ENCODE measurements at places on chromosomes 5 and 9.
A peak's percentile ranks its signal among the peaks of the same experiment; 100 is the strongest.

GRCh38 chr5:55610542-55610941 is 75.8 kb upstream of the PLPP1 start:
- no peak for DNase-seq

DNA sequence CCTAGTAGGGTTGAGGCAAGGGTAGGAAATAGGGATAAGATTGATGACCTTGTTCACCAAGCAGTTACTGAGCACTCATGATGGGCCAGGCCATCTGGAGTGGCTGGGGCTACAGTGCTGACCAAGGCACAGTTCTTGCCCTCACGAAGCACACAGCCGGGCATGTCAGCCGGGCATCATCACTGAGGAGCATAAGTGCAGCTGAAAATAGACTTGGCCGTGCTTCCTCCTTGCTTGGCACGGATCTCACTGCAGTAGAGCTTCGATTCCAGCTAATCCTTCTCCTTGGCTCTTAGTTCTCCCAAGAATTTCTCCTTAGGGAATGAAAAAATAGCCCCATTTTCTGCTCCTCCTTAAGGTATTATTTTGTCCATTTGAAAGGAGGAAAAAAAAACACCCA is 116.6 kb downstream of the NMUR2 start:
- no peak for DNase-seq

DNA sequence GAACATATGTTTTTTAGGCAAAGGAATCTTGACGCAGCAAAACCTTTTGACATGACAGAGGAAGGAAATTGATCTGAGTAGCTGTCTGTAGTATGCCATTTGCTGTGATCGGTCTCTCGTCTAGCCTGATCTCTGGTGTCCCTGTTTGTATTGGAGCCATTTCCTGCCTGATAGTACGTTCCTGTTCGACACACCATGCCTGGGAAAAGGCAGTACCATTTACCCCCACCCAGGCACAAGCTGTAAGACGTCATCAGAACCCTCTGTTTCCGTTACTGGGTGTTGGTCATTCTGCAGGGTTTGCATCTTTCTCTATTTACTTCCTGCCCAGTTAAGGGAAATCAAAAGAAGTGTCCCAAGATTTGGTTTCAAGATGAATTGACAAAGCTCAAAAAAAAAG is 129.7 kb downstream of the CEMIP2 start:
- no peak for DNase-seq

DNA sequence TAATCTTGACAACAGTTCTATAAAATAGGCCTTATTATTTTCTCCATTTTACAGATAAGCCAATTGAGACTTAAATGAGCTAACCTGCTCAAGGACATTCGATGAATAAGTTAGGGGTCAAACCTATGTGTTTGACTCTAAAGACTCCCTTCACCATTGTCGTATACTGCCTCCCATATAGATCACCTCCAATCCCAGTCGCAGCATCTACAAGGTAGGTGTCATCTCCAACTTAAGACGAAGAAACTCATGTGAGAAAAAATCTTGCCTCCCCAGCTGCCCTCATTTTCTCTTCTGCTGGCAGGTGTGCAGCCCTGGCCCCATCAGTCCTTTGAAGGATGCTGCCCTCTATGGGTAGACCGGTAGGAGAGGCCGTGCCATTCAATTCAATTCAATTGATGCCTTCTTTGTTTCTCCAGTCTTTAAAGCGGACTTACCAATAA is 75.2 kb upstream of the SMARCA2 start:
- no peak for DNase-seq

- no peak for DNase-seq
Observed at GRCh38 chr9:1332156-1332555, 282.0 kb downstream of the DMRT2 start.

- DNase-seq: no peak
Observed at GRCh38 chr5:113166852-113167366, 190.3 kb downstream of the DCP2 start.

GRCh38 chr5:84085387-84086041 is 299.2 kb downstream of the EDIL3 start:
- no peak for DNase-seq

DNA sequence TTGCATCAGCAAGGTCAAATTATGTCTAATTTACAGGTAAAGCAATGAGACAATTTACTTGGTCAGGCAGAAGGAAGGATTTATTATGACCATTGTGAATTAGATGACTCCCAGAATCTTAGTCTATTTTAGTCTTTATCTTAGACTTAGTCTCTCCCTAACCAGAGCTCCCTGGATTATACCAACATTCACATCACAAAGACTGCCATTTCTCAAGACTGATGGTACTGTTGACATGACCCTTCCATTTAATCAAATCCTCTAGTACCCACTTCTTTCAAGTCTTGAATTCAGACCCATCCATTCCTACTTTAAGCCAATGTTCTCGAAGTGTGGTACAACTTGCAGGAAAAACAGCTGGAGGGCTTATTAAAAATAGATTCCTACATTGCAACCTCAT is 257.0 kb downstream of the EFNA5 start:
- DNase-seq: no peak

DNA sequence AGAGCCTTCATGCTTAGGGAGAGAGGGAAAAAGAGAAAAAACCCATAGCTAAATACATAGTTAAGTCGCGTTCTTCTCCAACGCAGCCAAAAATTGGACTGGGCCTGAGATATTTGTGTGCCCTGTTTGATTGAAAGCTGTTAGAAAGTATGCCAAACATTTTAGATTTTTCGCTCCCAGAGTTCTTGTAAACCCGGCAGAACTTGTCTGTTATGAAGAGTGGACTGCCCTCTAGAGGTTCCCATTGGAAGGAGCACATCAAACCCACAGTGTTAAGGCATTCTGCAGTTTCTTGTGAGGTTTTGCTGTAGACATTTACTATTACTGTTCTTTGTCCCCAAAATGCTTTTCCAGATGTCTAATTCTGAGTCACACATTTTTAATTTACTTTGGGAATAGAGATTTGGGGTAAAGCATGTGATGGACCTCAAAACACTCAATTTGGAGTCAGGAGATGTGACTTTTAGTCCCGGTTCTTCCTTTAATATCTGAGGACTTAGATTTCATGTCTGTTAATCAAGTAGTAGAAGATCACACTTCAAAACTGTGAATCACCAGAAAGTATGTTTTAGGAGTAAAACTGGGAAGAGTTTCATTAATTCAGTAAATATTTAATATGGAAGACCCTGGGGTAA is 96.6 kb downstream of the PCSK1 start:
- peak; percentile 81 for DNase-seq

- no peak for DNase-seq
Observed at GRCh38 chr9:13898957-13899356, 415.0 kb downstream of the NFIB start.

GRCh38 chr5:146103594-146103993 is 1.8 kb downstream of the PLAC8L1 start:
- no peak for DNase-seq

DNA sequence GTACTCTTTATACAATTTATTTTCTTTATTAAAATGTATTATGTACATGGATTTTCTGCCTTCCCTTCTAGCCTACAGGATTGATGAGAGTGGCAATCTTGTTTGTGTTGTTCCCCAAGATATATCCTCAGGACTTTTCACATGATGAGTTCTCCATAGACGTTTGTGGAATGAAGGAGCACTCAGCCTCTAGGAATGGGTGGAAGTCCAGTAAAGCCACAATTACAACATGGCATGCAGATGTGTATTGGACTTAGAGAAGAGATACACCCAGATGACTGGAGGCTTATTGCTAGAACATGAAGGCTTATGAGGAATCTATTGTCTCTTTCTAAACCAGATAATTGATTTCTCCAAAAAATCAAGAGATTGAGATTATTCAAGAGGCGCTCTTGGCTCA is 8.2 kb upstream of the DOCK2 start:
- DNase-seq: no peak

DNA sequence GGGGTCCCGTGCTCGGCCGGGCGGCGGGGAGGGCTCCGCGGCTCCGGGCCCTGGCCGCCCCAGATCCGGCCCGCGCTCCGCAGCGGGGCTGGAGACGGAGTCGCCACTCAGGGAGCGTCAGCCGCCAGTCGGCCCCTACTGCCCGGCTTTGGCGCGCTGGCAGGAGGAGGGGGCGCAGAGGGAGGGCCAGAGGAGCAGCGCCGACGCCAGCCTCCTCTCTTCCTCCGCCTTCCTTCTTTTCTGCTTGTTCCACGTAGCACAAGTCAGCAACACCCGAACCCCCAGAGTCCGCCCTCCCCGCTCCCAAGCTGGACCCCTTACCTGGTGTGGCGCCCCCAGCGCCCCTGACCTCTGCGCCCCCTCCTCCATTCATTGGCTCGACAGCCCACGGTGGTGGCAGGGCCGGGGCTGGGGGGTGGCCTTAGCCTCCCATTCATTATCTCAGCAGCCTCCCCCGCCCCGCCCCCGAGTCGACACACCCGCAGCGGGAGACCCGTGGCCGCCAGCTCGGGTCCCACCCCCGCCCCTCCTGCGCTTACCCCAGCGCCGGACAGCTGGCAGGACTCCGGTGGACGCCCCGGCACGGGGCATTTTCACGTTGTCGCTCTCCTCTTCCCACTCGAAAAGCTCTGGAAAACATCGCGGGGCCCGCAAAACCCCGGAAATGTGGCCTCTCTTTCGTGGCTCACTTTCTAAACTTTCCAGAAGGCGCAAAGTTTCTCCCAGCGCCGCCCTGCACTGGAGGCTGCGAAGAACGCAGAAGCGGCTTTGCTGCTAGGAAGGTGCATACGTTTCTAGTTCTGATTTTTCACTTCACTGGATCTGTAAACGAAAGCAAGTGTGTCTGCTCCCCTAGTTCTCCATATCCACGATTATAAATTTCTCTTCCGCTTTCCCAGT is at the start of gene LPAR1:
TSS of gene LPAR1 (minus strand) at position 140 of the 900 bp plus-strand sequence. CDS start 66,353 bp downstream, outside the sequence.
- DNase-seq: no peak

GRCh38 chr5:141681695-141682641 is at the start of gene ARAP3:
TSS of gene ARAP3 (minus strand) at chr5:141682230. CDS start at chr5:141680486, 1,744 bp downstream.
- DNase-seq: no peak

DNA sequence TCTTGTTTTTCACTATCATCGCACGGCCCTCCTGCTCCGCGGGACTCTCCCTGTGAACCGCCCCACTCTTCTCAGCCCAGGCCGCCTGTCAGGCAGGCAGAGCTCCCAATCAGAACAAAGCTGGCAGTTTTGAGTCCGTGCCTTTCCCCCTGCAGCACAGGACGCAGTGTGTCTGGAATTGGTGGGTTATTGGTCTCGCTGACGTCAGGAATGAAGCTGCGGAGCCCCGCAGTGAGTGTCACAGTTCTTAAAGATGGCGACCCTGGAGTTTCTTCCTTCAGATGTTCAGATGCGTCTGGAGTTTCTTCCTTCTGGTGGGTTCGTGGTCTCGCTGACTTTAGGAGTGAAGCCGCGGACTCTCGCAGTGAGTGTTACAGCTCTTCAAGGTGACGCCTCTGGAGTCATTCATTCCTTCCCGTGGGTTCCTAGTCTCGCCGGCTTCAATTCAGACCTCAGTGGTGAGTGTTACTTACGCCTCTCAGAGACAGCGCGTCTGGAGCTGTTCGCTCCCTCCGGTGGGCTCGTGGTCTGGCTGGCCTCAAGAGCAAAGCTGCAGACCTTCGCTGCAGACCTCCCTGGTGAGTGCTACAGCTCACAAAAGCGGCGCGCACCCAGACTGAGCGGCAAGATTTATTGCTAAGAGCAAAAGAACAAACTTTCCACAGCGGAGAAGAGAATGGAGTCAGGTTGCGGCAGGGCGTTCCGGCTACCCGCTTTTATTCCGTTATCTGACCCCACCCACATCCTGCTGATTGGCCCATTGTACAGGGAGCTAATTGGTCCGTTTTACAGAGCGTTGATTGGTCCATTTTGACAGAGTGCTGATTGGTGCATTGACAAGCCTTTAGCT is 7.4 kb downstream of the ZDHHC11B start:
- DNase-seq: no peak

GRCh38 chr5:42242210-42242609 is 181.0 kb upstream of the GHR start:
- DNase-seq: no peak

- no peak for DNase-seq
Observed at GRCh38 chr5:38598296-38598993, 42.0 kb upstream of the LIFR start.

- no peak for DNase-seq
Observed at GRCh38 chr5:66769839-66770617, 173.8 kb downstream of the MAST4 start.

DNA sequence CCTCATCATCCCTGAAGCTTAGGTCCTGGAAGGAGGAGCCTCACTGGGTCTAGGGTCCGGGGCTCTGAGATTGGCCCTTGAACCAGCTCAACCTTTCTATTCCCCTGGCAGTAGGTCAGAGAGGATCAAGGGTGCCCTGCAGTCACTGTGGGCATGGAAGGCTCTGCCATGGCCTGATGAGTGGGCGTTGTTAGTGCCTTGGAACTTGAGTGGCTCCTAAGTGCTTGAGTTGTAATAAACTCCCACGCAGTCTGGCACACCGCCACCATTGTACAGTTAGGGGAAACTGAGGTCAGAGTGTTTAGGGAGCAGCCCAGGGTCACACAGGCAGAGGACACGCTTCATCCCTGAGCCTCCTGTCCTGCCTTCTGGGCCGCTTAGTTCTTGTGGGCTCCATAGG is 10.4 kb upstream of the SYNPO start:
- DNase-seq: no peak

DNA sequence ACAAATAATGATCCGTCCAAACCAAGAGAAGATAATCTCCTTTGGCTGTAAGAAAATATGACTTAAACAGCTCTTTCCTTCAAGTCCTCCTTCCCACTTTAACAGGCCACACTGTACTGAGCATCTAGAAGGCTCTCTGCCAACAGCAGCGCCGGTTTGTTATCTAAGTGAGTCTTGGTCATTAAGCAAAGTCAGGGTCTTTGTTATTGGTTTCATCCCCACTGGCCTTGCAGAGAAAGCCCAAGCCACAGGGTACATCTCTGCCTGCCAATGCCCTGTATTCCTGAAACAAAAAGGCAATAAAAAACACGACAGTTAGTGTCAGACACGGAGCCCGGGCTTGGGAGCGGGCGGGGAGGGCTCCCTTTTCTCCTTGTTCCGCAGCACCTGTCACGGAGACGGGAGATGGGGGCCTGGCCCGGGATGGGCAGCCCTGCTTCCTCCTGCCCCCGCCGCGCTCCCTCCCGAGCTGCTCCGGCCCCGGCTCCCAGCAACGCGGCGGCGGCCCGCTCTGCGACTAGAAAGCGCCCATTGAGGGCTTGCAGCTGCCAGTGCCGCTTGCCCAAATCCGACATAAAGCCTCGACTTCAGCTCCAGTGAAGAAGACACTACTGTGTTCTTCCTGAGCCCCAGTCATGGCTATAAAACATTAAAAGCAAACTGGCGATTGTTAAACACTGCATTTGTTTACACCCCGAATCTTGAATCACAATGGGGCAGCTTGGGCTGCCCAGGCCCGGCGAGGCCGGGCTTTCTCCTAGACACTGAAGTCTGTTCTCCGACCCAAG is 28.1 kb upstream of the PIK3R1 start:
- no peak for DNase-seq

DNA sequence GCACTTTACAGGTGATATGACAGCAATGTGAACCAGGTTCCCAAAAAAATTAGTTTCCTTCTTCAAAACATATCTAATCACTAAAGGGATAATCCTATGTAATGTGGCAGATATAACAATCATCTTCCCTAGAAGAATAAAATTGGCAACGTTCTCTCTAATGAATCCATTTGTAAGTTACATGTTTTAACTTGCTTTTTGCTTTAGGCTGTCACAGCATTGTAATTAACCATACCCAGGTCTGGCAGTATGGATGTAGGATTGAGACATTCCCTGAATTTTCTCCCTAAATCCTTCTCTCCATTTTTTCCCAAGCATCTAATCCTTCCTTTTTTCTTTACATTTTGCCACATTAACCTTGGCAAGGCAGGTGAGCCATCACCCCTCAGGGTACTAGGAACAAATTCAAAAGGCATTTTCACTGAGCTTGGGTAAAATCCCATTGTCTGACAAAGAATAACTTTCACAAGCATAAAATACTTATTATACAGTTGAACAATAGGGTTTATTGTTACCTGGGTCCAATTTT is 548.3 kb downstream of the SEMA5A start:
- DNase-seq: no peak
